ENCODE measurements at places on chromosomes 16 and 17.

- ATAC-seq: no peak
Observed at GRCh38 chr17:46097497-46097896, 95.7 kb downstream of the KANSL1 start.

DNA sequence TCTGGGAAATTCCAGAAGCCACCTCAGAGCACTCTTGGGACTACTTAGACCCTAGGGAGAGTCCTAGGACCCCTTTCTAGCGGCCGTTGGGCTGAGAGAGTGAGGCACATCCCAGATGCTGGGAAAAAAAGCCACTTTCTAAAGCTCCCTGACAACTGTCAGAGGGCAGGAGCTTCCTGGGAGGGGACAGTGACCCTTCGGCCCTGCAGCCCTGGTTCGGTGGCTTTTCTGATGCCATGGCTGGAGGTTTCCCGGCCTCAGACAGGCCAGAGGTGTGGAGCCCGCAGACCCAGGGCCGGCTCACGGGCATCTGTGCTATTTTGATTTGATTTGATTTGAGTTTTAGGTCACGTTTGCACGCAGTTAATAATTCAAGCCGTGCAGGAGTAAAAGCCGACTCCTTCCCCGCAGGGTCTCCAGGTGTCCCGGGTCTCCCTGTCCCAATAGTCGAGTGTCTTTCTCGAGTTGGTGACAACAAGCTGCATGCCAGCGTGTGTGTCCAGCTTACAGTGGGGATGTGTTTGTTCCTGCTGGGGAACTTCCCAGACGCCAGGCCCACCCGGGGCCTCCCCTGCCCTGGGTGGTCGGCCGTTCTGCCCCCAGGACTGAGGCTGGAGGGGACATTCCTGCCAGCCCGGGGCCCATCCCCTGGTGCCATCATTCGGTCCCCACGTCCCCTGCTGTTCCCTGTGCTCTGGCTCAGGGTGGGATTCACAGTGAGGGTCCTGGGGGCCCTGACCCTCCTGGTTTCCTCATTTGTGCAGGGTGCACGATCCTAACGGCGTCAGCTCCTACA lies 1.0 kb upstream of the CBFA2T3 start:
- ATAC-seq: no peak

DNA sequence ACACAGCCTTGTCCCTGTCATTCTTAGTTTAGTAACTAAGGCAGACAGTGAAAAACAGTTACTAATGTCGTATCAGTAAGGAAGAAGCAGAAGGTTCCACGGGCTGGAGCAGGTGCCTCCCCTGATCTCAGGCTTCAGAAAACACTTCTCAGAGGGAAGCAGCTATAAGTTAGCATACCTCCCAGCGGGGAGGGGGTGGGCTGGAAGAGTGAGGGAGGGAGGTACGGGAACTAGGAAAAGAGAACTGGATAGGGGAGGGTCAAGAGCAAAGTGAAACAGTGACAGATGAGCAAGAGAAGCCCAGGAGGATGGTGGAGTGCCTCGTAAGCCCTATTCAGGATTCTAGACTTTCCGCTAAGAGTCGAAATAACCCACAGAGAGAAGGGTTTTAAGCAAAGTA lies 186.3 kb upstream of the XYLT1 start:
- no peak for ATAC-seq

DNA sequence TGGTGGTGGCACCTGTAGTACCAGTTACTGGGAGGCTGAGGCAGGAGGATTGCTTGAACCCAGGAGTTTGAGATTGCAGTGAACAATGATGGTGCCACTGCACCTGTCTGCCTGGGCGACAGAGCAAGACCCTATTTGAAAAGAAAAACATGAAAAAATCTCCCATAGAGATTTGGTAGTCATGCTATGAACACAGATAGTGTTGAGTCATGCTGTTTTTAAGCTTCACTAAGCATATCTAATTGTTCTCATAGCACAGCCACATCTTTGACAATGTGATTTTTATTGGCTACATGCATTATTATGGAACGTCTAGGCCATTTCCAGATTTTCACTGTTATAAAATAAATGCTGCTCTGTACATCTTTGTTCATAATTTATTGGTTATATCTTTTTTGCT lies 6.0 kb downstream of the IL34 start:
- ATAC-seq: no peak

- no peak for ATAC-seq
Observed at GRCh38 chr17:60862482-60862881, 184.8 kb downstream of the BCAS3 start.

DNA sequence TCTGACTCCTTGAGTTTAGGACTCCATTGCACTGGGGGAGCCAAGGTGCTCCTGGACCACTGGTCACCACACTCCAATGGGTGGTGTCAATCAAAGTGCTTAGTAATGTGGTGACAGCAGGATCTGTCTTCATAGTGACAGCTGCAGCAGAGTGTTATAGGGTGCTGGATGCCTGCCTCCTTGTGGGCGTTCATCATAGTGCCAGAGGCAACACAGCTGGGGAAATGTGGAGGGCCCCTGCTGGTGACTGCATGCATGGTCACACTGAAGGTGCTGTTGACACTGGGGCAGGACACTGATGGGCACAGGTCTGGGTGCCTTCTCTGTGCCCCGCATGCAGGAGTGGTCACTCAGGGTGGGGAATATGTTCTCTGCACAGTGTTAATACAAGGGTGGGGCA lies 177.5 kb upstream of the CDH8 start:
- no peak for ATAC-seq

- no peak for ATAC-seq
Observed at GRCh38 chr17:67420994-67421393, 43.9 kb downstream of the PITPNC1 start.

GRCh38 chr17:39867880-39868553 lies at the start of gene ZPBP2:
Gene ZPBP2 (plus strand): TSS chr17:39868202. CDS start chr17:39868355, 153 bp downstream.
- ATAC-seq: no peak

DNA sequence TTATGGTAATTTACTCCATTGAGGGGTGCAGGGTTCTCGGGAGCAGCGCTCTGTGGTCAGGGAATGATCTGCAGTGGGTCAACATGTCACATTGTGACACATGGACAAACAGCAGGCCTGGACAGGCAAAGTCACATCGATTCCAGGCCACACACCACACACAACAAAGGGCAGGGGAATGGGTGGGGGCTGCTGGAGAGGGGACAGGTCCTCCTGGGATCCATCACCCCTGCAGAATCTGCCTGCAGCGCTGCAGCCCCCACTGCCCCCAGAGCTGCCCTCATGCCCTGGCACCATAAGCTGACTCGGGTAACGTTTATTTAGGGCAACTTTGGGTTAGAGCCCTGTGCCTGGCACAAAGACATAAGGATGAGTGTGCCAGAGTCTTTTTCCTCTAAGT lies 9.1 kb downstream of the PEMT start:
- no peak for ATAC-seq

DNA sequence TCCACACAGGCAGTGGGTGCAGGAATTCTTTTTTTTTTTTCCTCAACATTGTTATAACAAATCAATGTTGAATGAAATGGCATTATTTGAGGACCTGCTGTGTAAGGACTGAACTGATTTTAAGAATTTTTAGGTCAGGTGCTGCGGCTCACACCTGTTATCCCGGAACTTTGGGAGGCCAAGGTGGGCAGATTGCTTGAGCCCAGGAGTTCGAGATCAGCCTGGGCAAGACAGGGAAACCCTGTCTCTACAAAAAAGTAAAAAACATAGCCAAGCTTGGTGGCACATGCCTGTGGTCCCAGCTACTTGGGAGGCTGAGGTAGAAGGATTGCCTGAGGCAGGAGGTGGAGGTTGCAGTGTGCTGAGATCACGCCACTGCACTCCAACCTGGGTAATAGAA lies 12.4 kb downstream of the MPRIP start:
- no peak for ATAC-seq

DNA sequence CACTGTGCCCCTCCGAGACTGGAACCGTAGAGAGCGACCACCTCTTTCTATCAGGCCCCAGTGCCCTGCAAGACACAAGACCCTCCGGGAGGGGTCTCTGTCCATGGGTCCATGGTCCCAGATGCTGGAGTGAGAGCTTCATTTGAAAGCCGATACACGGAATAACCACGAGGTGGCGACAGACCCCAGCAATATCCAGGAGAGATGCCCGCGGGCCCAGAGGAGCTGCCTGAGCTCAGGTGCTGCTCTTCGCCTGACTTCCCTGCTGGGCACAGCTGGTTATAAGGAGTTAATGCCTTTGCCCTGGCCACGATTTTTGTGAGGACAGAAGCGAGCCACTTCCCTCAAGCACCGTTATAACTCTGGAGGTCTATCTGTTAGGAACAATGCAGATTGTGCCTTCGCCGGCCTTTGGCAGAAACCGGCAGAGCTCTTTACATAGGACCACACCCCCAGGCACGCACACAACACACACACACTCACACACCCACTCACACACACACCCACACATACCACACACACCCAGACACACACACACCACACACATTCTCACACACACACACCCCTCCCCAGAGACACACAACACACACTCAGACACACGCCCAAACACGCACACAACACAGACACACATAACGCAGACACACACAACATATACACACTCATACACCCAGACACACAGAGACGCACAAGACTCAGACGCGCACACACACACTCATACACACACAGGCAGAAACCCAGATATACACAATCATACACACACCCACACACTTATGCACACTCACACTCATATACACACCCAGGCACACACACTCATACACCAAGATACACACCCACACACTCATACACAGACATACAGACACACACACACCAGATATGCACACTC lies 436.4 kb downstream of the SOX9 start:
- ATAC-seq: peak; percentile 41

DNA sequence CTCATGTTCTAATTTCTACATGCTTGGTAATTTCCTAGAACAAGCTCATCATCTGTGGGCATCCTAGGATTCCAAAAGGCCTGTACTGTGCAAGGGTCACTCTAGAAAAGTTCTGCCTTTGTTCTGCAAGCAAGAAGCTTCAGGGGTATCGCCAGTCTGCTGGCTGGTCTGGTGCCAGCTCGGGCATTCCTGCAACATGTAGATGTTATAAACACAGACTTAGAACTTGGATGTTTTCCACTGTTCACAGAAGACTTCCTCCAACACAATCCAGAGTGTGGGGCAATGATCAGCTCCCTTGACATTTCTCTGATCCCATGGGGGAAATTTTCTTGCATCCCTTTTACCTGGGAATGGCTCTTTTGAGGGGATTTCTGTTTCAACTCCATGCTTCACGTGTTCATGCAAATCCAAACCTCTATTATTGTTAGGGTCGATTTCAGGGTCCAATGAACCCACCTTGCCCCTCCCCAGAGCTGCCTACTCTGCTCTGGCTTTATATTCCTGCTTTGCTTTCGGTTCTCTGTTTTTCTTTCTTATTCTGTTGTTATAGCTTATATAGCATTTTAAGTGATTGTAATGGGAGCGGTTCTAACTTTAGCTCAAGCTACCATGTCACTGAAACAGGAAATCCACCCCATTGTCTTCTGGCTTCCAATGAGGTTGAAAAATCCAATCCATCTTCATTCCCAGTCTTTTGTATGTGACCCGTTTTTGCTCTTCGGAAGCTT lies 25.3 kb downstream of the UBE2O start:
- ATAC-seq: no peak

- no peak for ATAC-seq
Observed at GRCh38 chr17:75270966-75271232, at the start of gene MIF4GD. Gene MIF4GD (minus strand): TSS chr17:75271231. CDS start chr17:75270195, 1,036 bp downstream.

- no peak for ATAC-seq
Observed at GRCh38 chr16:19432429-19432828, 14.7 kb downstream of the TMC5 start.

DNA sequence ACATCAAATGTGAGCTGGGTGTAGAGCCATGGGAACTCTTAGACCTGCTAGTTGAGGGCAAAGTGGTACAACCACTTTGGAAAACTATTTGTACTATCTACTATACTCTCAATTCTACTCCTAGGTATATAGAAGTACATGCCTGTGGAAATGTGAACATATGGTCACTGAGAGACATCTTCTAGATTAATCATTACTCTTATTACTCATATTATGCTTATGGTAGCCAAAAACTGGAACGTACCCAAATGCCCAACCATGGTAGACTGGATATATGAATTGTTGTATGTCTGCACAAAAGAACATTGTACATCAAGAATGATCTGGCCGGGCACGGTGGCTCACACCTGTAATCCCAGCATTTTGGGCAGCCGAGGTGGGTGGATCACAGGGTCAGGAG lies 2.7 kb downstream of the WDR45B start:
- no peak for ATAC-seq

DNA sequence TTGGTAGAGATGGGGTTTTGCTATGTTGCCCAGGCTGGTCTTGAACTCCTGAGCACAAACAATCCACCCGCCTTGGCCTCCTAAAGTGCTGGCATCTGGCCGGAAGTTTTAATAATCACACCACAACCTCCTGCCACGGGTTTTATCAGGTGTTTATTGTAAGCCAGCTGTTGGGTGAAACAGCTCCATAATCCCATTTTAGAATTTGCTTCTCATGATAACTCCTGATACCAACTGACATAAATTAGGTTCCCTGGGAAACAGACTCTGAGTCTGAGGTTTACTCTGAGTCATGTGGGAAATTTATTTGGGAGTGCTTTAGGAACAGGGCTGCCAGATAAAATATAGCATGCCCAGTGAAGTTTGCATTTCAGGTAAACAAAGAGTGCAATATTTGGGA lies 122.6 kb upstream of the MED13 start:
- ATAC-seq: no peak

DNA sequence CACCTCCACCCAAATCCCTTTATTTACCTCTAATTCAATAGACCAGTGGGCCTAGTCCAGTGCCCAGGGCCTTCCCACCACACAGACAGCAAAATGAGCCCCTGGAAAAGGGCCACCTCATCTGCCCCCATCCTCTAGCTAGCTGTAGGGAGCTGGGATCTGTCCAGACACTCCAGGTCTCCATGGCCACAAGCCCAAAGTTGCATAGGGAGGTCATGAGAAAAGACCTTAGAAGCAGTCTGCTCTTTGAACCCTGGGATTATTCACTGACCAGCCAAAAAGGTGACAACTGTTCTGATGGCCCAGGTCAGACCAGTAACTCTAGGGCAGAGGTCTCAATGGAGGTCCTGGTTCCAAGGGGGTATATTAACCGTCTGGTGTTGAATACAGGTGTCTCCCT lies 2.0 kb downstream of the CUEDC1 start:
- no peak for ATAC-seq

DNA sequence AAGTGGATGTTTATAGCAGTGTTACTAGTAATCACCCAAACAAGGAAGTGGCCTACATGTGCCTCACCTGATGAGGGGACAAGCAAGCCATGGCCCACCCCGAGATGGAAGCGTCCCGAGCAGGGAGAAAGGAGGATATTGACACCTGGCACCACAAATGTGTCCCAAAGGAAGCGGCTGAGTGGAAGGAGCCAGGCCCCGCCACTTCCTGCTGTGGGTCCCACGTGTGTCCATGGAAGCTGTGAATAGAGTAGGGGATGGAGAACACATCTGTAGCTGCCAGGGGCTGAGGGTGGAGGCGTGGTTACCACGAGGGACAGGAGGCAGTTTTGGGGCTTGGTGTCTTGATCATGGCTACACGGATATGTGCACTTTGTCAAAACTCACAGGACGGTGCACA lies 49.2 kb downstream of the KCNJ12 start:
- no peak for ATAC-seq

DNA sequence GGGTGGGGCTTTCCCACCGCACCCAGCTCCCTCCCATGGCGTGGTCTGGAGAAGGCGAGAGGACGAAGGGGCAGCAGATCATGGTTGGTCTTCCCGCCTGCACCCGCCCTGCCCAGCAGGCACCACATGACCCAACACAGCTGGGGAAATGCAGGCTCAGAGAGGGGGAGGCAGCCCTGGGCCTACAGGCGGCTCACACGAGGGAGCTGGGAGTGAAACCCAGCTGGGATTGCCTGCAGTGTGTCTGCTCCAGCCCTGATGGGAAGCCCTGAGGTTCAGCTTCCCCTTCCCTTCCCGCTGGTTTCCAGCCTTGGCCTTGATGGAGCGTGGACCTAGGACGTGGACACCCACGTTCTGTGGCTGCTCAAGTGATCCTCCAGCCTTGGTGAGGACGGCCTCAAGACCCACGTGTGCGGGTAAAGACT lies 20.0 kb upstream of the PABPN1L start:
- ATAC-seq: no peak

Measured in activated CD4-positive, CD25-positive, alpha-beta regulatory T cell treated with anti-CD3 and anti-CD28 coated beads, Interleukin-2, amount 50 U/mL, for 24 hours (primary cell).